NCI-H2081 treated with DMSO at 0.1 percent for 48 hours (cell line): ENCODE measurements at places on chromosomes 11 and 22.

DNA sequence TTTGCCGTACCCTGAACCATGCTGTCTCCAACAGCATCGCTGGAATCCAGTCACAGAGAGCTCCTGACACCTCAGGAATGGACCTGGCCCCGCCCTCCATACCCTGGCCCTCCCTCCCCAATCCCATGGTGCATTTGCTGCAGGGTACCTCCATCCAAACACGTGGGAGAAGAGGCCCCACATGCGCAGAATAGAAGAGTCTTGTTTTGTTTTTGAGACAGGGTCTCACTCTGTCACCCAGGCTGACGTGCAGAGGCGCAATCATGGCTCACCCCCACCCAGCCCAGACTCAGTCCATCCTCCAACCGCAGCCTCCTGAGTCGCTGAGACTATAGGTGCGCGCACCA lies 2.3 kb upstream of the PNPLA2 start:
- DNase-seq, result no peak

DNA sequence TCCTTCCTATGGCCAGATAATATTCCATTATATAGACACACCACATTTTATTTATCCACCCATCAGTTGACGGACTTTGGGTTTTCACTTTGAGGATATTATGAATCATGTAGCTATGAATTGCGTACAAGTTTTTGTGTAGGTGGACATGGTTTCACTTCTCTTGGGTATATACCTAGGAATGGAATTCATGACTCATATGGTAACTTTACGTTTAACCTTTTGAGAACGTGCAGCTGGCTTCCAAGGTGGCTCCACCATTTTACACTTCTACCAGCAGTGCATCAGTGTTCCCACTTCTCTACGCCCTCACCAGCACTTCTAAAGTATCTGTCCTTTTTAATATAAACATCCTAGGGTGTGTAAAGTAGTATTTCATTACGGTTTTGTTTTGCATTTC lies 112.0 kb downstream of the PLEKHA7 start:
- no peak for DNase-seq

- DNase-seq, result no peak
Measured at GRCh38 chr22:45709060-45709739, 37.6 kb downstream of the ATXN10 start.

- no peak for DNase-seq
Measured at GRCh38 chr11:96160732-96161306, 182.2 kb downstream of the MAML2 start.

DNA sequence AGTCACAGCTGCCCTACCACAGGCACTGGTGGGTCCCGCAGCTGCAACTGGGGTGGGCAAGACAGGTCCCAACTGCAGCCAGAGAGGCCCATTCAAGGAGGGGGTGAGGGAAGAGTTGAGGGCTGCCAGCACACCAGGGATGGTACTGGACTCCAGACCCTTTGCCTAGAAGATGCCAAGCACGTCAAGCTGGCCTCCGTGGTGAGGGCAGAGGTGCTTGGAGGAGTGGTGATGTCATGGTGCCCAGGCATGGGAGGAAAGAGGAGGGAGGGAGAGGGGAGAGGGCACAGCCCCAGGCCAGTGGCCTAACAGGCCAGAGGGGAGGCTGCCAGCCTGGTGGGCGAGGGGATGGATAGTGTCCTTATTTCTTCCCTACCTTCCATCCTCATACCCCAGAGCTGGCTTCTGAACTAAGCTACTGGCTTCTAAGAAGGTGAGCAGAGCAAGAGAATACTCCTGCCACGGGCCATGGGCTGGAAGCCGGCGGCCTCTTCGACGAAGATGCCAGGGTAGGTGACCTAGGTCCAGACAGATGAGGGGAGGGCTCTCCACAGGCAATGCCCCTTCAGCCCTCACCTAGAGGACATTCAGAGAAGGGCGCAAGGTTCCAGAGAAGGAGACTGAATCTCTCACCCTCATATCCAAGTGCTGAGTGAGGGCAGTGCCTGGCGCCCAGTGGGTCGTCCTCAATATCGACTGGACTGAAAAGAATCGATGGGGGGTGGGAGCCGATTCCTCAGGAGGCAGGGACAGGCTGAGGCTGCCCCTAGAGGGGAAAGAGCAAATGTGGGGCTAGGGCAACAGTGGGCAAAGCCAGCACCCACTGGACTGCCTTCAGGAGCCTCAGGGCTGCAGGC lies 1.8 kb downstream of the SYT7 start:
- DNase-seq, result no peak

DNA sequence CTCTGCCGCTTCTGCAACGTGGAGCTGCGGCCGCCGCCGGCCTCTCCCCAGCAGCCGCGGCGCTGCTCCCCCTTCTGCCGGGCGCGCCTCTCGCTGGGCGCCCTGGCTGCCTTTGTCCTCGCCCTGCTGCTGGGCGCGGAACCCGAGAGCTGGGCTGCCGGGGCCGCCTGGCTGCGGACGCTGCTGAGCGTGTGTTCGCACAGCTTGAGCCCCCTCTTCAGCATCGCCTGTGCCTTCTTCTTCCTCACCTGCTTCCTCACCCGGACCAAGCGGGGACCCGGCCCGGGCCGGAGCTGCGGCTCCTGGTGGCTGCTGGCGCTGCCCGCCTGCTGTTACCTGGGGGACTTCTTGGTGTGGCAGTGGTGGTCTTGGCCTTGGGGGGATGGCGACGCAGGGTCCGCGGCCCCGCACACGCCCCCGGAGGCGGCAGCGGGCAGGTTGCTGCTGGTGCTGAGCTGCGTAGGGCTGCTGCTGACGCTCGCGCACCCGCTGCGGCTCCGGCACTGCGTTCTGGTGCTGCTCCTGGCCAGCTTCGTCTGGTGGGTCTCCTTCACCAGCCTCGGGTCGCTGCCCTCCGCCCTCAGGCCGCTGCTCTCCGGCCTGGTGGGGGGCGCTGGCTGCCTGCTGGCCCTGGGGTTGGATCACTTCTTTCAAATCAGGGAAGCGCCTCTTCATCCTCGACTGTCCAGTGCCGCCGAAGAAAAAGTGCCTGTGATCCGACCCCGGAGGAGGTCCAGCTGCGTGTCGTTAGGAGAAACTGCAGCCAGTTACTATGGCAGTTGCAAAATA lies 816 bp downstream of the PDE3B start:
- DNase-seq, result no peak

DNA sequence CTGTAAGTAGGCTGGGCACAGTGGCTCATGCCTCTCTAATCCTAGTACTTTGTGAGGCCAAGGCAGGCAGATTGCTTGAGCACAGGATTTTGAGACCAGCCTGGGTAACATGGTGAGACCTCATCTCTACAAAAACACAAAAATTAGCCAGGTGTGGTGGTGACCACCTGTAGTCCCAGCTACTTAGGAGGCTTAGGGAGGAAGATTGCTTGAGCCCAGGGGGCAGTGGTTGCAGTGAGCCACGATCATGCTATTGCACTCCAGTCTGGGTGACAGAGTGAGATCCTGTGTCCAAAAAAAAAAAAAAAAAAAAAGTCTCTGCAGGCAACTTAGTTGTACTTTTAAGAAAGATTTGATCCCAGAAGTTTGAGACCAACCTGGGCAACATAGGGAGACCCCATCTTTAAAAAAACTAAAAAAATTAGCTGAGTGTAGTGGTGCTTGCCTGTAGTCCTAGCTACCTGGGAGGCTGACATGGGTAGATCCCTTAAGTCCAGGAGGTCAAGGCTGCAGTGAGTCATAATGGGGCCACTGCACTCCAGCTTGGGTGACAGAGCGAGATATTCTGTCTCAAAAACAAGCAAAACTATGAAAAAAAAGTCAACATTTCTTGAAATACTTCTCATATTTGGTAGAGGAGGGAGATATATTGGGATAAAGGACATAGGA lies 10.5 kb downstream of the ATM start:
- DNase-seq, result no peak

DNA sequence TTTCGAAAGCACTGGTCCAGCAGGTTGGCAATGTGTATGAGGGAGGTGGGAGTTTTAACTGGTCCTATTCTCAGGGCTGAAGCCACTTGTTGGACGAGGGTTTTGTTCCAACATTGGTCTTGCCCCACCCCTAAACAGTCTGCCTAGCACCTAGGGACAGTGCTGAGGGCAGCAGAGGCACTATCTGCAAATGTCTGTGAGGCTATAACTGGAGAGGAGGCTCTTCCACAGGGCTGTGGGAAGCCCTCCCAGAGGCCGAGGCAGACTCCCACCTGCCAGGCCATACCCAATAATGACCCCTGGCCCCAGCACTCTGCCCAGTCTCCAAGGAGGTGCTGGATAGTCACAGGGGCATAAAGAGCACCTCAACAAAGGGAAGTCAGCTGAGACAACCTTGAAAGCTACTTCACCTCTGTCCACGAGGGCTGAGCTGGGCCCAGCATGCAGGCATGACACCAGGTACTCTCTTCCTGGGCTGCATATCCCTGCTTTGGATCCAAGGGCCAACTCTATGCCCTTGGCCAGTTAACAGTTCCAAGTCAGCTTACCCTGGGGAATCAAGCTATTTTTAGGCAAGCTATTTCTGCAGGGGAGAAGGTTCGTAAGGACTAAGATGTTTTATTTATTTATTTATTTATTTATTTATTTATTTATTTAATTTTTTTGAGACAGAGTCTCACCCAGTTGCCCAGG lies 40.2 kb upstream of the SLC25A1 start:
- no peak for DNase-seq

GRCh38 chr11:125171974-125172373 lies 7.4 kb downstream of the PKNOX2 start:
- no peak for DNase-seq

GRCh38 chr22:39839917-39840510 lies 53.5 kb downstream of the ENTHD1 start:
- DNase-seq, result no peak

DNA sequence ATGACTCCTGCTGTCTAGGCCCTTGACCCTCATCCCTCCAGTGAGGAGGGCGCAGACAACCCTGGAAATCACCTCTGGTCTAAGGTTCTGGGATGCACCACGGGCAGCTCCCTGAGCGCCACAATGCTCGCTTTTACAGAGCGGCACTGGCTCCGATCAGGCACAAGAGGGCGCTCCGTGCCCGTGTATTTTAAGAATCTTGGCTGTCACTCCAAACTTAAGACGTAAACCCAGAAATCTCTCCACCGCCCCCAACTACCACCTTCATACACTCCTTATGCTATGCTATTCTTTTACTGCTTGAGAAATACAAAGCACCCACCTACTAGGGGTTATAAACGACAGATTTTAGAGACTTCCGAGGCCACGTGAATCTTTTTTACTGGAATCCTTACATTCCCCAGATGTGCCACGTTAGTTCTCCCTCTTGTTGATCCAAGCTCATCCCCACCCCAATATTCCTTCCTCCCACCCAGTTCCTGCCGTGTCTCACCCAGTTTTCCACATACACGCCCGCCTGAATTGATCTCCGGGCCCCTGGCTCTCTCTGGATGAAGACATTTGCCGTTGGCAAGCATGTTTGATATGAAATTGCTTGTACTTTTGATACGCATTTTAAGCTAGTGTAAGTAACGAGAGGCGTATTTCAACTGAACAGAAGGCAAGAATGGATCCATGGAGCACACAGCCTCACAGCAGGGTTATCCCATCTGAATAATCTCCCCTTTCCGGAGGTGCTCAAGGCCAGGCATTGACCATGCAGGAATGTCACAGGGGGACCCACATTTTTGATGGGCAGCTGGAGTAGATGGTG lies 453.5 kb downstream of the OPCML start:
- peak; percentile 22 for DNase-seq

- no peak for DNase-seq
Measured at GRCh38 chr11:63844836-63845235, 5.9 kb downstream of the MARK2 start.

DNA sequence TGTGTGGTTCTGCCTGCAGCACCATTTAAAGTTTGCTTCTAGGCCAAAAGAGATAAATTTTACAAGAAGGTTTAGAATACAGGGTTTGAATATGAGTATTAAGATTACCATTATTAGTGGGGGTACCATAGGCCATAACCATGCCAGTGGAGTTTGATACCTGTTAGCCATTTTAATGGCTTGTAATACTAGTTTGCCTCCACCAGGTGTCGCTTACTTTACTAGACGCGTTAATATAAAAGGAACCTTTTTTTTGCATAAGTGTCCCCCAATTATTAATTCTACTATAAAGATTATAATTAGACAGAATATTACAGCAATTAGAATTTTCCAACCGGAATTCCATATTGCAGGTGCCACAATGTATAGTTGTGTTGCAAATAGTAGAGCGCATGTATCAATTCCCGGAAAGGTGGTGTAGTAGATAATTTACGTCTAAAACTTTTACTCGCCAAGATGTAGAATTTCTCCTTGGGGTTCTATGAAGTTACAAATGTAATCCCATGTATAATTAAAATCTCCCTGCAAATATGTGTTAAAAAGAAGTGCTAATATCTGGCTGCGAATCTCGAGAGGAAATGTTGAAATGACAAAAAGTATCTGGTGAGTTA lies 16.1 kb downstream of the MS4A6E start:
- DNase-seq, result no peak

GRCh38 chr22:50660306-50660705 lies 12.3 kb upstream of the SHANK3 start:
- no peak for DNase-seq

GRCh38 chr11:130163346-130164220 lies 4.0 kb downstream of the ST14 start:
- DNase-seq, result no peak

GRCh38 chr11:2569321-2569721 lies 124.5 kb downstream of the KCNQ1 start:
- DNase-seq, result no peak

DNA sequence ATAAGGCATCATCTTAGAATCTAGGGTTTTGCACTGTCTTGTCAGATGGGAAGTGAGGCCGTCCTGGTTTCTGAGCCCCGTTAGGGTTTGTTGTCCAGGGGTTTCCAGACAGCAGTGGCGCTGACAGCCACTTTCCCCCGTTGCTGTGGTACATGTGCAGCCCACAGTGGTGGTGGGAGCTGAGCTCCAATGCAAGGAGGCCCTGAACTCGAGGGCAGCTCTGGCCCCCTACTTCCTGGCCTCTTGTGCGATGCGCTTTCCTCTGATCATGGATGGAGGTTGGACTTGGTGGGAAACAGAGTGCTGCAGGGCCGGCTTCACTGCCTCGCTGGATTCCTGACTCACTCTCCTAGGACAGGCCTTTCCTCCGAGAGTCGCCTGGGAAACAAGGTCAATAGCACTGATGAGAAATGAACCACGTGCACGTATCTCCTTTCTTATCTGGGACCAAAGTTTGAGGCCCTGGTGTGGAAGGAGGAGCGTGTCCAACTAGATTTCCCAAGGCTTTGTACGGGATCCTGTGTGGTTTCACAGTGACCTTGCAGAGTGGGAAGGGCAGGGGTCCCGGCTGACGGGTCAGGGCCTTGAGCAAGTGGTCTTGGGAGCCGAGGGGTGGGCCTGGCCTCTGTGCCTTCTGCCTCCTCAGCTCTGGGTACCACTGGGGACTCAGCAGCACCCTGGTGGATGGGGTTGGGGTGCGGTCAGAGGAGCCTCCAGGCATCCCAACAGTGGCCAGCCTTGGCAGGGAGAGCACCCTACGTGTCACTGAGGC lies 3.7 kb downstream of the PHRF1 start:
- no peak for DNase-seq

- DNase-seq, result no peak
Measured at GRCh38 chr11:41309716-41310115, 149.7 kb downstream of the LRRC4C start.

DNA sequence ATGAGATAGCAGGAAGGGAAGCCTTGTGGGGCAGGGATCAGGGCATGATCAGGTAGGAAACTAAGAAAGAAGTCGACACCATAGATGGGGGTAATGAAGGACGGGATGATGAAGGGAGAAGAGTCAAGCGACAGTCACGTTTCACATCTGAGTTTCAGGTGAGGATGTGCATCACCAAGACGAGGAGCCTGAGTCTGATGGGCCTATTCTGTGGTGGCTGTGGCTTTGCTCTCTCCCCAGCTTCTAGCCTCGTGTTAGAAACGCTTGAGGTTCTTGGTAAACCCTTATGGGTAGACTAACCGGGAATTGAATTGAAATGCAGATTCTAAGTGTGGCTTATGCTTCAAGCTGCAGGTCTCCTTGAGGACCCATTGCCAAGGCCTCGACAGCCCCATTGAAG lies 45.6 kb upstream of the LMO1 start:
- no peak for DNase-seq

GRCh38 chr11:121254756-121255155 lies 37.8 kb upstream of the SC5D start:
- DNase-seq, result no peak
